Stimulated activated CD4-positive, alpha-beta T cell treated with anti-CD3 and anti-CD28 coated beads, TNF-alpha, amount 100 ng/mL, for 1 hour (primary cell): ENCODE measurements at places on chromosomes 2 and 18.

- DNase-seq = no peak
Observed at GRCh38 chr2:166373951-166374350, 1.8 kb downstream of the SCN9A start.

- no peak for DNase-seq
Observed at GRCh38 chr2:124163840-124164239, 138.8 kb downstream of the CNTNAP5 start.

GRCh38 chr18:76252880-76253279 lies 242.2 kb downstream of the ZNF516 start:
- DNase-seq = no peak

- no peak for DNase-seq
Observed at GRCh38 chr2:8574196-8575037, 107.4 kb upstream of the ID2 start.

- no peak for DNase-seq
Observed at GRCh38 chr18:44727291-44727690, 46.6 kb downstream of the SETBP1 start.

DNA sequence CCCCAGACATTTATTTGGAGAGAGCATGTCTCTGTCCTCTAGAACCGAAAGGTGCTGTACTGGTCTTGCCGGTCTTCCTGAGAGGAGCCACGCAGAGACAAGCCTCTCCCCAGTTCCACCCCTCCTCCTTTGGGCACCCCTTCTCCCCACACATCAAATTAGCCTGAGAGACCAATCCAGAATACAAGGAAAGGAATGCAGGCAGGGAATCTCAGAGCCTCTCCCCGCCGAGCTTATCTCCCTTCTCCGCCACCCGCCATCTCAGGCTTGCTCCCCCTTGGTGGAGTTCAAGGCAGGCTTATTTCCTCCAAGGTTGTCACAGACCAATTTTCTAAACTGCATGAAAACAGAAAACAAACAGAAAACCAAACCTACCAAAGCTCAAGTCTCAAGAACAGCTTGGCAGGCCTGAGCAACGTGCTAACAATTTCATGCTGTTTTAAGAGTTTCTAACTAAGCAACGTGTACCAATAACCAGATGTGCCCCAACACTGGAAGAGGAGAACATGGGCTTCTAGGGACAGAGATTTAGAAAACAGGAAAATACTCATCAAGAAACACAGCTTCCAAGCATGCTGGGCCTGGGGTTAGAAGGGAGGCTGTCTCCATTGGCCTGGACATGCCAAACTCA lies 124.5 kb upstream of the PKDCC start:
- no peak for DNase-seq

DNA sequence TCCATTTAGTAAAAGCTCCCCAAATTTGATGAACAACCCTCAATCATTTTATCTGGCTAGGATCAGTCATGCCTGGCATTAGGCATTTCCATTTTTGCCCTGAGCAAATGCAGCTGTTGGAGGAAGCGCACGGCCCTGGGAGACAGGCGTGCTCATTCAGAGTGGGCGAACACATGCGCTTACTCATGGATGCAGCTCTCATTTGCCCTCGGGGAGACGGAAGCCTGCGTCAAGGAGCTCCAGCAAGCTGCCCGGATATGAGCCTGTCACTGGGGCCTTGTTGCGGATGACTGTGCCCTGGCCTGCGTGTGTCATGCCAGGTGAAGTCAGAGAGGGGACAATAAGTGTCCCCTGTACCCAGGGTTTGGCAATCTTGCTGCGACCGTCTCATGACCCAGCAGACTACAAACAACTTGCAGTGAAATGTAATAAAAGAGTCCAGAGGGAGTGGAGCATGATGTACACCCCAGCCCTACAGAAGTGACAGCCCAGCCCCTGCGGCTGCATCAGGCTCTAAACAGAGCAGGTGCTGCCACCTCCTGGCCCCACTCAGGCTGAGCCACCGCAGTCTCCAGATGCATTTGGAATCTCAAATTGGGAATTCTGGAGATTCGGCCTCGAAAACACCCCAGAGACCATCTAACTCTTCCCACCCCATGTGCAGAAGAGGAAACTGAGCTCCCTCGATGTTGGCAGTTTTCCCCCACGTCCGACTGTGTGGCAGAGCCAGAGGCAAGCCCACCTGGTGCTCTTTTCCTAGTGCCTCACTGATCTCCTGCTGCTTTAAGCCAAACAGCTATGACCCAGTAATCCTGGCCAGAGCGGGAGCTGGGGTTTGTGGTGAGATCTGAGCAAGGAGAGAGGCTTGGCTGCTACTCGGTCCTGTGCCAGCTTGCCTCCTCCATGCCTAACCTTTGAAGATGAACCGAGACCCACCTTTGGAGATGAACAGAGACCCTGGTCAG lies 105.0 kb upstream of the ALK start:
- DNase-seq = no peak

- DNase-seq = no peak
Observed at GRCh38 chr2:15107137-15107536, 454.0 kb downstream of the NBAS start.
